ENCODE measurements at places on chromosomes 13 and 19. TPM values are rescaled to one million over a fixed set of nuclear protein-coding genes. Genes with fewer than 3 reads are reported as not detected.

Gene ALOX5AP
- total RNA-seq, result 0.09 TPM

Gene PTPRS
- total RNA-seq, result 19.4 TPM

Gene PSG11
- not detected for total RNA-seq

Gene RUBCNL
- total RNA-seq, result not detected

Gene ZIC5
- total RNA-seq, result not detected

Gene WASF3
- total RNA-seq, result 4.4 TPM

Gene FAM32A
- total RNA-seq, result 121 TPM

Gene BCL3
- total RNA-seq, result 7.0 TPM

Gene SPRED3
- 5.3 TPM for total RNA-seq

Gene SYT5
- total RNA-seq, result not detected

Gene SBK3
- not detected for total RNA-seq

Gene ATCAY
- not detected for total RNA-seq

Gene MEIOSIN
- total RNA-seq, result not detected

Gene NCAN
- total RNA-seq, result not detected

Gene ZNF418
- total RNA-seq, result 3.1 TPM

Gene SH2D3A
- total RNA-seq, result 0.38 TPM

Gene EPN1
- total RNA-seq, result 73.5 TPM

Gene NCR1
- not detected for total RNA-seq

Gene UBE2L5
- total RNA-seq, result not detected

Gene PET100
- total RNA-seq, result 35.1 TPM

Gene GPR32
- total RNA-seq, result not detected

Gene KLHL1
- not detected for total RNA-seq

Gene ZNF225
- total RNA-seq, result 6.4 TPM

Gene PRSS57
- not detected for total RNA-seq

Gene TUBB4A
- total RNA-seq, result not detected

Gene VRK3
- total RNA-seq, result 19.1 TPM

Gene RFPL4A
- not detected for total RNA-seq

Gene IQCN
- total RNA-seq, result under 0.01 TPM

Gene UQCR11
- total RNA-seq, result 74.2 TPM

Gene SOX1
- total RNA-seq, result not detected

Gene GFY
- total RNA-seq, result not detected

Gene CEACAM20
- not detected for total RNA-seq

Gene CEACAM16
- total RNA-seq, result 0.09 TPM

Gene TEX29
- not detected for total RNA-seq

Gene SERPINE3
- total RNA-seq, result not detected

Gene DNAJC15
- total RNA-seq, result 20.5 TPM

Gene MAP2K2
- 178 TPM for total RNA-seq
